ENCODE measurements at places on chromosomes 1 and 21.
A peak's percentile ranks its signal among the peaks of the same experiment; 100 is the strongest.

GRCh38 chr1:228853637-228854036, 118.4 kb downstream of the RHOU start:
- no peak for DNase-seq

GRCh38 chr1:47792779-47793178, 204.4 kb downstream of the TRABD2B start:
- DNase-seq = no peak

DNA sequence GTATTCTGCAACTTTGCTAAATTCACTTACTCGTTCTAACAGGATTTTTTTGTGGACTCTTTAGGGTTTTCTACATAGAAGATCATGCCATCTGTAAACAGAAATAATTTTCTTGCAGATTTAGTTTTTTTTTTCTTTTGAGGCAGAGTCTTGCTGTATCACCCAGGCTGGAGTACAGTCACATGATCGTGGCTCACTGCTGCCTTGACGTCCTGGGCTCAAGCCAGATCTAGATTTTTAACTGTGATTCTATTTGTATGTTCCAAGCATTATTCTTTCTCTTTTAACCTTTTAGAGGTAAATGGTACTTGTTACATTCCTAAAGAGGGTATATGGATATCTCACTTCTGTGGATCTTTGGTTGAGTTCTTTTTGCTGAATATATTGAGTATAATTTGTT, 18.6 kb downstream of the FABP3 start:
- no peak for DNase-seq

GRCh38 chr1:231865331-231865730, 238.7 kb downstream of the DISC1 start:
- DNase-seq = no peak

DNA sequence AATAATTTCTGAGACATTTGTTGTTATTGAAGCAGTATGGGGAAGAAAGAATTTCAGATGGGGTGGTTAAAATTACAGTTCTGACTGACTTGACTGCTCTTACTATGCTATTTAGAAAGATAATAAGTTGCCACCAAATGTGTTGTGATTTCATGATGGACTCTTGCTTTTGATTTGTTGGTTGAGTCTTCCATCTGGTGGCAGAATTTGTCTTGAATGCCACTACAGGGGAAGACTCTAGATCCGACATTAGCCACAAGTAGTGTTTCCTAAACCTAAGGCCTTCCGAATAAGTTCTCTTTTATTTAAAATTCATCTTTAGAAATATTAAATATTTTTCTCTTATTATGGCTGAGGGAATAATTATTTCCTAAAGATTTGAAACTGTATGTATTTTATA, 190.9 kb upstream of the ADGRL4 start:
- DNase-seq = no peak

GRCh38 chr1:215405211-215405610, 161.9 kb upstream of the KCTD3 start:
- no peak for DNase-seq

- no peak for DNase-seq
Observed at GRCh38 chr1:200900877-200901276, 6.2 kb downstream of the INAVA start.

GRCh38 chr1:226862890-226863289, 7.5 kb upstream of the PSEN2 start:
- no peak for DNase-seq

GRCh38 chr1:214396330-214396729, 115.4 kb downstream of the SMYD2 start:
- no peak for DNase-seq

GRCh38 chr1:236425031-236425663, 31.1 kb downstream of the EDARADD start:
- no peak for DNase-seq

DNA sequence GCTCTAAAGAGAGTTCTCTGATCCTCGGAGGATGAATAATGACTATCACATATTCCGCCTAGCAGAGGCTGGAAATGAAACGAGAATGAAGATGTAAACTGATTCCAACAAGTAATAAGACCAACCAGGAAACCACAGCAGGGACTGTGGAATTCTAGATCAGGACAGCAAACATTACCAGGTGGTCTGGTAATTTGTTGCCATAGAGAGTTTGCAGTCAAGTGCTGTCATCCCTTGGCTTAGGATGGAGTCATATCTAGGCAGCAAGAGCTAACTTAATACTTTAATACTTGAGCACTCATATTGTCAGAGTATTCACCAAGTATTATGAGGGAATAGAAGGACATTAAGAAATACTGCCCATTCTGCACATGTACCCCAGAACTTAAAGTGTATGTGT, 45.1 kb upstream of the MUTYH start:
- no peak for DNase-seq

DNA sequence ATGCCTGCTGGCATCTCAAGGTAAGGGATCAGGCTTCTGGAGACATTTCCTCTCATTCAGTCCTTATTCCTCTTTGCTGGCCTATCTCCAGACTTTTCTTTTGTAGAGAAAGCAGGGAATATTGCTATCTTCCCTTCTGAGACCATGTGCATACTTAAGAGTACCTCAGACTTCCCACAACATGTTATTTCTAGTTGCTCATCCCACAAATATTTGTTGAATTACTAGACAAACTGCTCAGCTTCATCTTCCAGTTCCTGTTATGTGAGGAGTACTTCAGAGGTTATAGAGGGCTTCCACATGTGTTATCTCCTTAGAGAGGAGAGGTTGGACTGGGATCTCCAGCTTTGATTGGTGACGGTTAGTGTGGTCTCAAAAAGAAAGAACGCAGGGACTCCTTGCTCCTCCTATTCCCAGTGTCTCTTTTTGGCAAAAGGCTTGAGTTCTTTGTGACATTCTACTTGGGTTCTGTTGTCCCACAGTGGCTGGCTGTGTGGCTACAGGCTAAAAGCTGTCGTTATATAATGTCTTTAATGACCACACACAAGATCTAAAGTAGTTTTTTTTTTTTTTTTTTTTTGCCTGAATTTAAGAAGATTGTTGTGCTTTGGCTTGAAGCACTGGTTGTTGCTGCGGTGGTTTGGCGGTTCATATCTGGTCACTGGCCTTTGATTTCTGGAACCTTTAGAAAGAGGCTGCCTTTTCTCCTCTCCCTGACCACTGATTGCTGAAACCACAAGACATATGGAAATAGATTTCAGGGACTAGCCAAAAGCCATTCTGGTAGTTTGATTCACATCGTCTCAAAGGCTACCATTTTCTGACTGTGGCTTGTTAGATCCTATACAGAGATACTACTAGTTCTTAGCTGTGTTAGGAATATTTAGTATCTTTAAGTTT, 78.7 kb downstream of the FGGY start:
- DNase-seq = no peak

DNA sequence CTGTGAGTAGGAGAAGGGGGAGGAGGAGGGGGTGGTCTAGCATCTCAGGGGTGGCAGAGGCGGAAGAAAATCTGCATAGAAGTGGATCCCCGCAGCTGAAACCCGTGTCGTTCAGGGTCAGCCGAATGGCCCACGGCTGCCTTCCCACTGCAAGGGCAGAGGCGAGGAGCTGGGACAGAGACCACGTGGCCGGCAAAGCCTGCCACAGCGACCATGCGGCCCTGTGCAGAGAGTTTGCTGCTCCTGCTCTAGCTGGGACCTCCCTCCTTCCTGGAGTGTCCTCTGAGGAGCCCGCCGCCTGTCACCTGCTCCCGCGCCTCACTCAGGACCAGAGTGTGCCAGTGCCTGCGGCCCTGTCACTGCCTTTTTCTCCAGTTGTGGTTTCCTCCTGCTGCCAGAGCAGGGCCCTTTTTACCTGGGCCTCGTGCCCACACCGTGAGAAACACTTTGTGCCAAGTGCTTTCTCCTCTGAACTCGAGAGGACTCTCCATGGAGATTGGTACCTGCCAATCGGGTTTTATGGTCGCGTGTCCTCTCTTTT, 5.4 kb upstream of the TRPM2 start:
- no peak for DNase-seq

GRCh38 chr1:36432616-36433015, 17.6 kb downstream of the OSCP1 start:
- no peak for DNase-seq

DNA sequence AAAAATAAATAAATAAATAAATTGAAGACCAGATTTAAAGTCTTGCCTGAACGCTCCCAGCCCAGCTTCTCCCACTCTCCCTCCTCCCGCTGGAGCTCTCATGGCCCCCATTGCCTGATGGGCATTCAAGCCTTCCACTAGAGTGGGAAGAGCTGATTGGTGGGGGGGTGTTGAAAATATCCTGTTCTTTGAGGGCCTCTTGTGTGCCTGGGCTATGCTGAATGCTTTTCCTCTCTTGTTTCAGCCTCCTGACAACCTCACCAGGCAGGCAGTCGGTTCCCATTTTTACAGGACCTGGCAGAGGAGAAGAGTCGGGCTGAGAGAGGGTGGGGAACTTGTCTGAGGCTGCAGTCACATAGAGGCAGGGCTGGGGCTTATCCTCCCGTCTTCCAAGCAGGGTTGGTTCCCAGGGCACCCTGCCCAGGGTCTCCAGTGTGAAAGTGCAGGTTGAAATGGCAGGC, 59.2 kb upstream of the SSBP3 start:
- DNase-seq = no peak

GRCh38 chr1:156078728-156079127, 3.5 kb downstream of the MEX3A start:
- no peak for DNase-seq

DNA sequence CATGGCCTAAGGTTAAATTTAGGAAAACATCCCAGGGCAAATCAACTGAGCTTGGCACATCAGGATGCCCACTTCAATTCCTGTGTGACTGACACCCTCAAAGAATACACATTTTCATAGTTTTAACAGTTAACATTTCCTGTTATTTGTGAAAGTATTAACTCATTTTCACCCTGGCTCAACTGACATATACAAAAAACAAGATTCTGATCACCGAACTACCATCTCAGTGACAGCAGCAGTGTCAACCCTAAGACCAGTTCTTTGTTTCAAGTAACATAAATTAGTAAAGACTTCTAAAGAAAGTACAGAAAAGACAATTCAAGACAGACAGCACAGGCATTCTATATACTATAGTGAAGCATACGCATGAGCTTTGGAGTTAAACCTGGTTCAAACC, 69.0 kb upstream of the SDC3 start:
- no peak for DNase-seq

DNA sequence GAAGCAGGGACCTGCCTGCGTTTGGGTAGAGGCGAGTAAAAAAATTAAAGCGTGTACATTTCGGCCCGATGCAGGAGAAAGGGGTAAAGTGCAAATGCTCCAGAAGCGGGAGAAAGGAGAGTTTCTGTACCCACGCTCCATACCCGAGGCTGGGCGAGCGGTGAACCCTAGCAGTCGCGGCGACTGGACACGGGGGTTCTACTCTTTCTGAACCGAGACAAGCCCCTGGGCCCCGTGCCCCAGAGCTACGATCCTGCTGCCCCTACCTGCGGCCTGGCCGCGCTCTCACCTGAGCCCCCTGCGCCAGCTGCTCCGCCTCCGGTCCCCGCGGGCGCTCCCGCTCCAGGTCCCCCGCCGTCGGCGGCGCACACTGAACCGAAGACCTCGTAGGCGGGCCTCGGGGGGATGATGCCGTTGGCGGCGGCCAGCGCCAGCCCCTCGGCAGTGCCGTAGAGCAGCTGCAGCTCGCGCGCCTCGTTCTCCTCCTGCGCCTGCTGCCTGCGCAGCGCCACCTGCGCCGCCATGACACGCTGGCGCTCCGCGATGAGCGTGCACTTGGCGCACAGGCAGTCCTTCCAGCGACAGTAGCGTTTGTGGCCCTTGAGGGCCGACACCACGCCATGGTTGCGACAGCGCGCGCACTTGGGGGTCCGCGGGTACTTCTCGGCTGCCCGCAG, 2.4 kb downstream of the DMRTA2 start:
- no peak for DNase-seq

DNA sequence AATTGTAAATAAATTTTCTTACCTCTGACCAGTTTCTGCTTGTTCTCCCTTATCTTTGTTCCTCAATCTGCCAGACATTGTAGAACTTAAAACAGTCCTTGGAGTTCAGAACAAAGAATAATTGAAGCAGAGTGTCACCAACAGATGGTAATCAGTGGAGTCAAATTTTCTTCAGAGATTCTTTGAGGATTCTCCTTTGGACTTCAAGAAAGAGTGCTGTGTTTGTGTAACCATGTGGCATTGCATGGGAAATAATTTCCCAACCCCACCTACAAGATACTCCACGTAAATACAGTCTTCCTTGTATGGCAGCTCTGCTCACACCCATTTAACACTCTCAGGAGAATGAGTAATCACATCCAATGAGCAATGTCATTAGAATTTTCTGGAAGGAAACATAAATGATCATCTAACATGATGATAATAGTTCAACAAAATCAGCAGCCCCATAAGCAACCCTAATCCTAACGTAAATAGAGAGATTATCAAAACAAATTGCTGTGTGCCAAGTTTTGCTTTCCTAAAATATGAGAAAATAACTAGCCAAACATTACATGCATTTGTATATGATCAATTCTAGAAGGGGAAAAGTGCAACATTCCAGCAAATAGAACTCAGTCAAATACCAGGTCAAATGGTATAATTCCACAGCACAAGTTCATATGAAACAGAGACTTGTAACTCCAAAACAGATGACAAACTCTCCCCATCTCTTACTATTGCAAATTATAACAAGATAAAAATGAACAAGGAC, 6.9 kb upstream of the DENND1B start:
- no peak for DNase-seq

DNA sequence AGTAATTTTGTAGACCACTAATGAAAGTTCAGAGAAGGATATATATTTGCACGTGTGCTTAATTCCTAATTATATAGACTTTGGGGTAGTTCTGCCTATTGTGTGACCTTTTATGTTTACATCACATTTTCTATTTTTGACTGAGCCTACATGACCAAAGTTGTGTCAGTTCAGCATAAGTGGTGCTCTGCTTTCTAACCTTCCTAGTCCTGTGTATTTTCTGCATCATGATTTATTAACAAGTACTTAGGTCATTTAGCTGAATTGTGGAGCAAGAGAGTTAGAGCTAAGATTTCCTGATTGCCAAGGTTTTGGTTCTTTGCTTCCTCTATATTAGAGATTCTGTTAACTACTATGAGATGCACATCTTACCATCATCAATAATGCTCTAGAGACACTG, 176.0 kb downstream of the C1orf21 start:
- DNase-seq = no peak

- DNase-seq = no peak
Observed at GRCh38 chr21:42056996-42057689, 14.0 kb upstream of the UMODL1 start.

GRCh38 chr1:27872059-27872801, at the start of gene THEMIS2:
THEMIS2 (plus strand) TSS chr1:27872544; CDS start chr1:27872572, 28 bp downstream.
- peak; percentile 77 for DNase-seq

DNA sequence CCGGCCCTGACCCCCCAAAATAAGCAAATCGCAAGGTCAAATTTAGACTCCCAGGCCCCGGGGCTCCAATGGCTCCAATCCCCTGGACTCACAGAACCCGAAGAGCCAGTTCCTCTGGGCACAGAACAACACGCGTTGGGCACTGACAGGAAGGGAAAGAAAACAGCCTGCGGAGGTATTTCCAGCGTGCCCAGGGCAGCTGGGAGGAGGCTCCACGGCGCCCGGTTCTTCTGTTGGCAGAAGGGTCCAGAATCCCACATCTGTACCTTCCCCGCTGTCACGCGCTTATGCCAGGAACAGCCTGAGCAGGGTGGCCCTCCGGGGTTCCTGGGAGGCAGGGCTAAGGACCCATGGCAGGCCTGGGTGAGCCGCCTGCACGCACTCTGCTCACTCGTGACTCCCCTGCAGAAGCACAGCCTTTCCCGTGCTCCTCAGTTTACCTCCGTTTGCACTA, 85.5 kb downstream of the RIPK4 start:
- no peak for DNase-seq
